ENCODE measurements at places on chromosomes 2 and 18.

DNA sequence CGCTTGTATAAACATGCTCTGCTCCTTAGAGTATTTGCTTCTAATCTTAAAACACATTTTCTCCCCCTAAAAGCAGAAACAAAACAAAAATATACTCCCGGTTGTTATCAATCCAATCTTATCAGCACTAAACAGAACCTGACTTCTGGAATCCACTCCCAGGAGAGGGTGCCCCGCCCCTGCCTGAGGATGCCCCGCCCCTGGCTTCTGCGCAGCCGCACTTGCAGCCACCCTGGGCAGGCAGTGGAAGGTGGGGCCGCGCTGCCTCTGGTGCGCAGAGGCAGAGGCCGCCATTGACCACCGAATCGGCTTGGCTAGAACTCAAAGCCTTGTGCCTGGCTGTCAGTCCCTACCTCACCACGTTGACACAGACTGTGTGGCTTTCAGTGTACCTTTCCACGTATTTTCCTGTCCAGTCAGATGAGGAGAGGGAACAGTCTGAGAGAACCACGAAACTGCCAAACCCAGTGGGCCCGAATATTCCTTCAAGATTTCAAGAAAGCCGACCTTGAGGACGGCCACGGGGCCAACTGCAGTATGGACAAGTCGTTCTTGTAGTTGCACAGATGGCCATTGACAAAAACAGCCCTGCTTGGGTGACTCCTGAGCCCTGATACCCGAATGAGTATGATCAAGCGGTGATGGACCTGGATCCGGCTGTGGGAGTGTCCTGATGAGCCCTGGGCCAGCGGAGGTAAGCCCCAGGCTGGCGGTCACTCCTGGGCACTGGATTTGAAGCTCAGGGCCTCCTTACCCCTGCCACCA is 46.2 kb upstream of the ARHGAP28 start:
- DNase-seq = no peak

DNA sequence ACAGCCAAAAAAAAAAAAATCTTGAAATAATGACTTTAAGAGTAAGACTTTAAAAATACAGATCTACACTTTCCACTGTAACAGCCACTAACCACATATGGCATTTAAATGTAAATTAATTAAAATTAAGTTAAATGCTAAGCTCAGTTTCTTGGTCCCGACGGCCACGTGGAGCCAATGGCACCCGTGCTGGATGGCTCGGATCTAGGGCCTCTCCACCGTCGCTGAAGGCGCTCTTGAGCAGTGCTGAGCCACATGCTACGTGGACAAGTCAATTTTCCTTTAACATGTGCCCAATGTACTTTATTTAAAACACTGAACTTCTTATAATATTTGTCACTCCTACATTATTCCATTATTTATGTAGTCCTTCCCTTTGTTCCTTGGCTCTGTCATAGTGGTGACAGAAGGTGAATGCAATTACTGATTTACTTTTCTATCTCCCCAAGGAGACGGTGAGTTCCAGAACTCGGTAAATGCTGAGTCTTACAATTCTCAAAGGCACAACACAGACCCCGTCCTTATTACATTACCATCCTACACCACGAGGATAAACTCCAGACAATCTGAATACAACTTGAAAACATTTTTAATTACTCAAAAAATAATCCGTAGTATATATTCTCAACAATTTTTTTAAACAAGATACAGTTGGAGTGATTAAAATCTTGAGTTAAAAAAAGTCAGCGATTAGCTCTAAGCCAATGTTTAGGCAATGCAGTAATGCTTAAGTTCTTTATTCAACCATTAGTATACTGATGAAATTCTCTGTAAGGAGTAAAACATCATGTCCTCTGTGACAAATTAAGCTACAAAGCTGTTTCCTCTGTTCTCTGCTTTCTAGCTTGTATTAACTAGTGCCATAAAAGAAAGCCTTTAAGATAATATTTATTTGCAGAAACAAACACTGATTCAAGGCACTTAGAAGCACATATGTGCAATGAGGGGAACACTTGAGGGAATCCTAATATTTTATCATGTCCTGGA is 95.1 kb downstream of the AFF3 start:
- no peak for DNase-seq

GRCh38 chr2:19667536-19667949 is 234.2 kb downstream of the TTC32 start:
- DNase-seq = no peak

DNA sequence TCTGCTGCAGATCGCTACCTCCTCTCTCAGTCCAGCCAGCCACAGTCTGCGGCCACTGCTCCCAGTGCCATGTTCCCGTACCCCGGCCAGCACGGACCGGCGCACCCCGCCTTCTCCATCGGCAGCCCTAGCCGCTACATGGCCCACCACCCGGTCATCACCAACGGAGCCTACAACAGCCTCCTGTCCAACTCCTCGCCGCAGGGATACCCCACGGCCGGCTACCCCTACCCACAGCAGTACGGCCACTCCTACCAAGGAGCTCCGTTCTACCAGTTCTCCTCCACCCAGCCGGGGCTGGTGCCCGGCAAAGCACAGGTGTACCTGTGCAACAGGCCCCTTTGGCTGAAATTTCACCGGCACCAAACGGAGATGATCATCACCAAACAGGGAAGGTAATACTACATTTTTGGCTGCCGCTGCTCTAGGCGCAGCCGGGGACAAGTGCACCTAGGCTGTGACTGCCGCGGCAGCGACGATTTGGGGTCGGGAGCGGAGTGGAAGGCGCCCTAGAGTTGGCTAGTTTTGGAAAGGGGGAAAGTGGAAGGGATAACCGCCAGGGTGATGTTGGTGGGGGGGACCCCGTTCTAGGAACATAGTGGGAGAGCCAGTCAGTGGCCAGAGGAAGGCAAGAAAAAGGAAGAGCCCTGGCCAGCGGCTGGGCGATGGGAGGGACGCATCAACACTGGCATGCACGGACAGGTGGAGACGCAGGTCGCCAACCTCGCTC is 776 bp downstream of the TBR1 start:
- DNase-seq = no peak

DNA sequence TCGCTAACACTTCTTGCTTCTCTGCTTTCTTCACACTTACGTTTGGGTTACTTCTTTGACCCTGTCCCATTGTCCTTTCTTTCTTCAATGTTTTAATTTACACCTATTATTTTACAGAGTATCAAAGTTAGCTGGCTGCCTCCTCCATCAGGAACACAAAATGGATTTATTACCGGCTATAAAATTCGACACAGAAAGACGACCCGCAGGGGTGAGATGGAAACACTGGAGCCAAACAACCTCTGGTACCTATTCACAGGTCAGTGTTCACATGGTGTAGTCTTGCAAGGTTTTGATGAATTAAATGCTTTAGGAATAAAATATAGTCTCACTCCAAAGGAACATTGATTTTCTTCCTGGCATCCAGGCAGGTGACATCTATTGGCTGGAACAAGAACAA is 919.0 kb downstream of the MBD2 start:
- DNase-seq = no peak

DNA sequence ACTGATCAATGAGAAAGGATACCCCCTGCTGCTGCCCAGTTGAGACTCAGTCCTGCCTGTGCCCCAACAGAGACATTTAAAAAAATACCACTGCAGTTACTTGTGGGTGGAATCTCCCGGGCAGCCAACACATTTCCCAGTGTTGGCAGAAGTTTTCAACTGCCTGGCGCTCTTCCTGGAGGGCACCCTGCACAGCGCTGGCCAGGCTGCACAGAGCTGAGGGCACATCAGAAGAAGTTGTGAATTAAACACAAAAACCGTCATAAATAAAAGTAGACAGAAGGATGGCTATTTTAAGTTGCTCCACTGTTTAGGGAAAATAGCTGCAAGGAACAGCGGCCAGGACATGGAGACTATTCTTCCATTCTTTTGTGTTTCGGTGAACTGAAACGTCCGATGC is 110.2 kb upstream of the THOC1 start:
- DNase-seq = no peak

- peak; percentile 56 for DNase-seq
These were observed 175.3 kb downstream of the INHBB start for GRCh38 chr2:120520929-120521912.

DNA sequence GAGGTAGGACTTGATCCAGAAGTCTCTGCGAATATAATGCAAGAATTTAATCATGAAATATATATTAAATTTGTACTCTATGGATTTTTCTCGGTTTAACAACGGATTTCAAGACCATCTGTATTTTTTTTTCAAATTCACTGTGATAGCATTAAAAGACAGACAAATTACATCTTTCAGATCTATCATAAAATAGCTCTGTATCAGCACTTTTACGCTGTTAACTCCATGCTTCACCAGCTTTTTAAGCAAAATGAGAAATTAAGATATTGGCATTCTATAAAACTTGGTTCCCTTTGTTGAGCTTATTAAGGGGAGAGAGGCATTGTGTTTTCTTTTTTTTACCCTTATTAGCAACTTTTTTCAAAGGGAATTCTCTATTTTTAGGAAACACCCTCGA is 1377.6 kb upstream of the NXPH2 start:
- no peak for DNase-seq

GRCh38 chr2:38592951-38593350 is 9.8 kb downstream of the HNRNPLL start:
- no peak for DNase-seq

DNA sequence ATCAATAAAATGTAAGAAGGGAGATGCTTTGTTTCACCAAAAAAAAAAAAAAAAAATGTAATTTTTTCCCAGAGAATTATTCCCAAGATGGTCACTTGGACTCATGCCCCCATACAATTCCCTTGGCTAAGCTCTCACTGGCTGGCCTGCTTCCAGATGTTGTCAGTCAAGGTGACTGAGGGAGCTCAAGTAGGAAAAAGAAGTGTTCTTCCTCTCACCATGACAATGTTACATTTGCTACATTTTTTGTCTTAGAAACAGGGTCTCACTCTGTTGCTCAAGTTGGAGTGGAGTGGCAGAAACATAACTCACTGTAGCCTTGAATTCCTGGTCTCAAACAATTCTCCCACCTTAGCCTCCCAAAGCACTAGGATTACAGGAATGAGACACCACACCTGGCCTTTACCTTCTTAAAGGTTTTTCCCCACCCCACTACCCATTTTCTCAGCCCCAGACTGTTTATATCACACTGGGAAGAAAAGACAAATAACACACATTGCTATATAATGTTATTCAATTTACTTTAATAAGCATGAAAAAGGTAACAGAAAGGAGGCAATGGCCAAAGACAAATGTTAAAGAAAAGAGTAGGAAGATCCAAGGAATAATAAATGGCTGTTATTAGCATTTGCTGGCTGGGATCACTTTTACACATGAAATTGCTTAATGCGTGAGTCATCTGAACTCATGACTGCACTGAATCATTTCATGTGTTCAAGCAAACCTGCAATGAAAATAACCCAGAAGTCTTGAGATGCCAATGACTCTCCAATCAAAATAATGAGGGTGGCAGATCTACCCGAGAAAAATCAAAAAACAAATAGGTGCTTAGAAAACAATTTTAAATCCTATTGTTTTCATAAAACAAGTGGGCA is 45.2 kb downstream of the ACVR1 start:
- DNase-seq = peak; percentile 5

GRCh38 chr18:1585881-1586488 is 681.3 kb downstream of the ADCYAP1 start:
- peak; percentile 12 for DNase-seq

DNA sequence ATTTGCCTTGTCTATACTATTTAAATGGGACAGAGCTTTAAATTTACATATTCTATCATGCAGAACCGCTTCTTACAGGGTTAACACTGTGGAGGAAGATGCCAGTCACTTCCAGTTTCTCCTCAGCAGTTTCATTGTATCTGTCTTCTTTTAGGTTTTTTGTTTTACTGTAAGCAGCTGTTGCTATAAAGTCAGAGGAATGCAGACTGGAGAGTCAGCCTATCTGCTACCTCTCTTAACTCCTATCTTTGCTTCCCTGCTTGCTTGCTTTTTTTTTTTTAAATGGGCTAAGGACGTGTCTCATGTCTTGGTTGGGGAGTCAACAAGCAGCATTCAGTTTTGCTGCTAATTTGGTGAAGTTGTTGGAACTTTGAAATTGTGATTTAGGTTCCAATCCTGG is 8.9 kb downstream of the EPC2 start:
- no peak for DNase-seq

DNA sequence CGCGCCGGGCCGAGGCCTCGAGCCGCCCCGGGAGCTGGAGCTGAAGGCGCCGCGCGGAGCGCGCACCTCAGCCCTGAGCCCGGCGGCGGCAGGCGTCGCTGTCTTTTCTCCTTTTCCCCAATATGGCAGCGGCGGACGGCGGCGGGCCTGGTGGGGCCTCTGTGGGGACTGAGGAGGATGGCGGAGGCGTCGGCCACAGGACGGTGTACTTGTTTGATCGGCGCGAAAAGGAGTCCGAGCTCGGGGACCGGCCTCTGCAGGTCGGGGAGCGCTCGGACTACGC is 369 bp downstream of the SMCHD1 start:
- no peak for DNase-seq

GRCh38 chr2:194424683-194425209 is 1232.3 kb upstream of the SLC39A10 start:
- no peak for DNase-seq

GRCh38 chr18:3054214-3054613 is 41.3 kb upstream of the LPIN2 start:
- no peak for DNase-seq

- DNase-seq = no peak
These were observed 53.1 kb downstream of the FIGN start for GRCh38 chr2:163682695-163683094.

DNA sequence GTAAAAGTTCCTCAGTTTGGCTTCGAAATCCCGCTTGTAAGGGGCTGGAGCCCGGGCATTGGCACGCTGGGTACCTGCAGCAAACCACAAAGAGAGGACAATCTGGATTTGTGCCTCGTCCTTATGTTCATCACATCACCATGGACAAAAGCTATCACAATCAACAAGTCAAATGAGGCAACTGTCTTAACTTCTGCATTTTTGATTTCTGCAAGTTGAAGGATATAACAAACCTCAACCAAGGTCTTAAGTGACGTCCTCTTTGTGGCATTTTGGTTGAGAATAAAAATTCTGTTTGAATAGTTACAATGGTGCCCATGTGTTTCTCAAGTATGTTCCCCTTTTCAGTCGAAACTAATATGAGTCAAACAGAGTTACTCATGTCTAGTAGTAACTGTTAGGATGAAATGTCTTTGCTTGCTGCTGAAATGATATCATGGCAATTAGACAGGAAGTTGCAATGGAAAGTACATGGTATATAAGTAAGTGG is 70.8 kb upstream of the STK17B start:
- peak; percentile 88 for DNase-seq

DNA sequence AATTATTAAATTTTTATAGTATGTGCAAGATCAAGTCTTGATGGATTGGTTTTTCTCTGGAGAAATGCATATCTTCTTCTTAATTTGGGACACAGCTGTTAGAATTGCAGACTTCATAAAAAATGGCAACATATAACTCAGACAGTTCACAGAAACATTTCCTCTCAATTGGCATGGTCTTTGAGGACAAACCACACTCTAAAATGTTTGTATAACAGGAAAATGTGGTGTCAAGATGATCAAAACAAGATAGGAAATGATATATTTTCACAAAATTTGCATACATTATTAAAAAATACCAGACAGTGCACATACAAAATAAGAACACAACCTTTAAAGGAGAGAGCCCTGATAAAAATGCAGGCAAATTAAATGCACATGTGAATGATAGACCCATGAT is 63.9 kb downstream of the ICOS start:
- DNase-seq = no peak

- no peak for DNase-seq
These were observed 71.9 kb downstream of the INPP4A start for GRCh38 chr2:98516571-98516970.

- DNase-seq = no peak
These were observed 36.6 kb downstream of the MTHFD2 start for GRCh38 chr2:74235041-74235440.
